ENCODE measurements at places on chromosomes 12 and 14.

GRCh38 chr14:59009967-59010366 lies 178.5 kb upstream of the DAAM1 start:
- no peak for DNase-seq

- DNase-seq, result no peak
Measured at GRCh38 chr14:64708148-64709004, 4.2 kb downstream of the PLEKHG3 start.

DNA sequence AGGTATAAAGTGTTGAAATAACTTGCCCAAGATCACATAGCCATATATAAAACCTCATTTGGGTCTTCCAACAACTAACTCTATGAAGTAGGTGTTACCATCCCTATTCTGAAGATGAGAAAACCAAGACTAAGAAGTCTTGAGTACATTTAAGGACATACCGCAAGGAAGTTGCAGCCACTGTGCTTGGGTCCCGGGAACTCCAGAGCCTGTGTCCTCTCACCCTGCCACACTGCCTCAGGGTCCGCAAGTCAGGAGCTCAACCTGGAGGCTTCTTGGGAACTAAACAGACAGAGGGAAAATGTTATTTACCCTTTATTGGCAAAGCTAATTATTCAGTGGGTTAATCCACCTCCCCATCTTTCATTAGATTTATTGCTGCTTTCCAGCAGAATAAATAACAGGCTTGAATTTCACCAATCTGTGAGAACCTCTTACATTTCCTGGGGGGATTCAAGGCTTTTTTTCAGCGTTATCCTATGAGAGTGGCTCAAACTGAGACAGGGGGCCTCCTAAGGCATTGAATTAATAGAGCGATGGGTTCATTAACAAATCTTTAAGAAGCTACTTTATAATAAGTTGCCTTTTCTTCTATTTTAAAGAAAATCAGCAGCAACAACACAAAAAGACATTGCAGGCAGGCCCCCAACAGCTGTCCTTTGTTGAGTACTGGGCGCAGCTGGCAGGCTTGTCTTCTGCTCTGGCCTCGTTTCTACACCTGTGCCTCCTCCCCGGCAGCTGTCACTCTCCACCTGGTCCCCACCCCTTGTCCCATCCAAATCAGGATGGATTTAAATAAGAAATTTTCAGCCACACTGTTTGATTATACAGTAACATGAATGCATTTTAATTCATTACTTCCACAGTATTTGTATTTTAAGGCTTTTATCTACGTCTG lies 25.3 kb downstream of the PHLDA1 start:
- DNase-seq, result no peak

DNA sequence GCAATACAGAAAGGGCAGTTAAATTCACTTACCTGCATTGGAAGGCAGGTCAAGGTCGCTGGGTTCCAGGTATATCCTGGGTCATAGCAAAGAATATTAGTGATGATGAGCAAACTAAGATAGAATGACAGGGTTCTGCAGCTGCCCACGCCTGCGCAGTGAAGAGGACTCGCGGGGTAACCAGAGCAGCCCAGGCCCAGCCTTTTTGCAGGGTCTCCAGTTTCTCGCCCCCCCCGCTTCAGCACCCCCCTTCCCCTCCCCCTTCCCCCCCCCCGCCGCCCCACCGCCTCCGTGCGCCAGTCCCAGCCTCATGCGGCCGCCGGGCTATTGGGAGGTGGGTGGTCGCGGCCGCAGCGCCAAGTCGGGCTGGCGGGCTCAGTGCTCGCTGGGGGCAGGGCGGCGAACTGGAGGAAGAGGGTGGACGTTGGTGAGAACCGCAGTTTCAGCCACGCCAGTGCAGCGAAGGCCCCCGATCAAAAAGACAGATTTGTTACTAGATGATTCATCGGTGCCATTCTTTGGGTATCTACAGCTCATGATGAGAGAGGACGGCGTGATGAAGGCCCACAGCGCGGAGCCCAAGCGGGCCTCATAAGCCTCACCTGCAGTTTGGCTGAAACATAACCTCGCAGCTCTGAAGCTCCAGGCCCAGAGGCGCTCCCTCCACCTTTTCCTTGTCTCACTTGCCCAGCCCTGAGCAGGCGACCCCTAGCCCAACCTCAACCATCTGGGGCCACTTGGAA lies 20.2 kb downstream of the SLC2A3 start:
- DNase-seq, result no peak

- DNase-seq, result no peak
Measured at GRCh38 chr12:110534811-110535210, 32.7 kb downstream of the RAD9B start.

- no peak for DNase-seq
Measured at GRCh38 chr12:127546721-127547505, 720.1 kb upstream of the TMEM132C start.

GRCh38 chr14:33469898-33470297 lies 481.0 kb downstream of the EGLN3 start:
- no peak for DNase-seq

- DNase-seq, result no peak
Measured at GRCh38 chr12:108126990-108127501, 2.0 kb upstream of the WSCD2 start.

GRCh38 chr12:91419809-91420208 lies 237.2 kb upstream of the DCN start:
- no peak for DNase-seq

DNA sequence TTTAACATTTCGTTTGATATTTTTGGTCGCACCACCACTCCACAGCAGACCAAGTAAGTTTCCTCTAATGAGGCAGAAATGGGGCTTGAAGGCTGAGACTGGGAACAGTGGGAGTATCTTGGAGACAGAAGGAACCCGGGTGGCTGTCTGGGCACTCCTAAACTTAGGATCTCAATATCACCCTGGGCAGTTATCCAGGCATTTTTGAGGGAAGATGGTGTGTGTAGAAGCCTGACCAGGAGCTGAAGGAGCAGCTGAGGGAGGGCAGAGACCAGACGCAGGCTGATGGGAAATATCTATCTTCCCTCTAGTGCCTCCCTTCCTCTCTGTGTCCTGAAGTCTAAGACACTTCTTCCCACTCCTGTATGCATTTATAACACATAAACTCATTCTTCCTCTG lies 10.7 kb downstream of the MARS1 start:
- DNase-seq, result no peak

GRCh38 chr12:58703866-58704265 lies 216.4 kb downstream of the LRIG3 start:
- DNase-seq, result no peak

DNA sequence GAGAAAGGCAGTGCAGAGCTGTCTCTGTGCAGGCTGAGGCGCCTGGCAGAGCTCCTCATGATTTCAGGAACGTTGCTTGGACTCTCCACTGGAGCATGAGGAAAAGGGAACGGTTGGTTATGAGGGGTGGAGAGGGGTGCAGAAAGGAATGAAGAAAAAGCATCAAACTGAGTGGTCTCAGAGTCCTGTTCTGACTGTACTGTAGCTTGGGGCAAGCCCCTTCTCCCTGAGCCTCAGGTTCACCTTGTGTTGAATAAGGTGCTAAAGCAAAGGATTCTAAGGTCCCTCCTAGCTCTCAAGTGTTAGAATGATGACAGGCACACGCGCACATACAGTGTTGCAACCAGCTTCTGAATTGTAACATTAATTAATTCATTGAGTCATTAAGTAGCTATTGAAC lies 125.2 kb upstream of the PARP11 start:
- no peak for DNase-seq

GRCh38 chr14:74984236-74985027 lies 18.3 kb upstream of the EIF2B2 start:
- no peak for DNase-seq

- DNase-seq, result no peak
Measured at GRCh38 chr12:80769553-80770140, 52.9 kb downstream of the MYF5 start.

DNA sequence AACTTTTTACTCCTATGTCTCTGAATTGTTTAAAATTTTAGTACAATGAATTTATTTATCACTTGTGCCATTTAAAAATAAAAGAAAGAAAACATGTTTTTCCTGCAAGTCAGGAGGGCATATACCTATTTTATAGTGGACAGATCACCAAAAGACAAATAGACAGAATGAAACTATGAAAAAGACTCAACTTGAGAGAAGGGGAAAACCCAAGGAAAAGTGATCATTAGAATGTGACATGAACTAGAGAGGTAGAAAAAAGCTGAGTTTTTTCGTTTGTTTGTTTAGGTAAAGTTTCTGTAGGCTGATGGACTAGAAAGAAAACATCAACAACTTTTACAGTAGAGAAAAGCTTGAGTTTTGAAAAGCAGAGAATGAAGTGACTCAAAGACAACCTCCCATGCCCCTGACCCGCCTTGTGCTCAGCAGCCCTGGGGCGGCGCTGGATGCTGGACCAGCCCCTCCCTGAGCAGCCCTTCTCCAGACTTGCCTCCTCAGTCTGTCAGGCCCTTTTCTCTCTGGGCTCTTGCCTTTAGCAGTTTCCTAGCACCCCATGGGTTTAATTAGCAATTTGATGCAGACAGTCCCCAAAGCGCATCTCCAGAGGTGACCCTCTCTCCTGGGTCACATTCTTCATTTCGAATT lies 95.1 kb upstream of the ARID2 start:
- DNase-seq, result no peak

DNA sequence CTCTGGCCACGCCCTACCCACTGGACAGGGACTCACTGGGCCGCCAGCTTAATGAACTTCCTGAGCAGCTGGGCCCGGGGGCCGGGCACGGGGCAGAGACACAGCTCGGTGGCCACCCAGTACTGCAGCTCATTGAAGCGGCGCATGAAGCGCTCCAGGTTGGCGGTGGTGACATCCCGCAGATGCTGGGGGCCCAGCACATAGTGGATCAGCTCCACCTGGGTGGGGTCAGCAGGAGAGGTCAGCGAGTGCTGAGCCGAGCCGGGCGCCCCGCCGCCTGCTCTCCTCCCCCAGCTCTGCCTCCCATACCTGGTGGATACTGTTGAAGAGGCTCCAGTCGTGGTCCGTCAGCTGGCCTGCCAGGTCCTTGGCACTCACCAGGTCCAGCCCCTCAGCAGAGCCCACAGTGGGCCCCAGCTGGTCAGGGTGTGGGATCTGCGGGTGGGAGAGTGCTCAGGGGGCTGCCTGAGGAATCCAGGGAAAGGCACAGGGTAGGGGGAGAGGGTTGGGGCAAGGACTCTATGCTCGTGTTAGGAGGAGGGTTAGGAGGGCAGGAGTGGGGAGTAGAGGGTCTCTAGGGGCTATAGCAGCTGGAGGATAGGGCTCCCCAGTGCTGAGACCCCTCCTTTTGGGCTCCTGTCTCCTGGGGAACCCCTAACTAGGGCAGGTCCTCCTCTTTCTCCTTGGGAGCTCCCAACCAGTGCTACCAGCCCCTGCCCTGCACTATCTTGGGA lies 15.5 kb upstream of the ENDOU start:
- DNase-seq, result no peak

GRCh38 chr12:21984375-21984774 lies 43.1 kb upstream of the ABCC9 start:
- DNase-seq, result no peak

DNA sequence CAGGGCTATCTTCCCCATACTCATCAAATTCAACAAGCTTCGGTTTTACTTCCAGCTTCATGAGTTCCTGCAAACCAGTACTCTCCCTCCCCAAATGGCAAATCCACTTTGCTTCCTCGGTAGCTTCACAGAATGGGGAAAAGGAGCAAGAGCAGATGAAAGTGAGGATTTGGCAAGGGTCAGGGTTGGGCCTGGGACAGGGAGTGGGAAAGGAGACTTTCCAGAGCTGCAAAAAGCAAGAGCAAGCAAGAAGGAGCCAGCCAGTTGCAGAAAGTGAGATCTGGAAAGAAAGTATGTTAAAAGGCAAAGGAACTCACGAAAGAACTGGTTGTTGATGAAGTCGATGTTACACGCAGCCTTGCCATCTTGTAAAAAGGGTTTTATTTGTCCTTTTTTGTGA lies 522.8 kb upstream of the TBX3 start:
- DNase-seq, result no peak

DNA sequence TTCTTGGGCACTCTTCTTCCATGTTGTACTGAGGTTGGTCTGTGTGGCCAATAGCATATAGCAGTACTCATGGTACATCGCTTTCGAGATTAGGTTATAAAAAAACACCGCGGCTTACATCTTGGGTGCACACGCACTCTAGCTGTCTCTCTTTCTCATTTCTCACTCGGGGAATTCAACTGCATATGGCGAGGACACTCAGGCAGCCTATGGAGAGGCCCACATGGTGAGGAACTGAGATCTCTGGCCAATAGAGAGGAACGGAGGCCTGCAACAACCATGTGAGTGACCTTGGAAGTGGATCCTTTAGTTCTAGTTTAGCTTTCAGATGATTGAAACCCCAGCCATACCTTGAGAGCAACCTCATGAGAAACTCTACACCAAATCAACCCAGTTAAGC lies 45.6 kb downstream of the USP15 start:
- no peak for DNase-seq

DNA sequence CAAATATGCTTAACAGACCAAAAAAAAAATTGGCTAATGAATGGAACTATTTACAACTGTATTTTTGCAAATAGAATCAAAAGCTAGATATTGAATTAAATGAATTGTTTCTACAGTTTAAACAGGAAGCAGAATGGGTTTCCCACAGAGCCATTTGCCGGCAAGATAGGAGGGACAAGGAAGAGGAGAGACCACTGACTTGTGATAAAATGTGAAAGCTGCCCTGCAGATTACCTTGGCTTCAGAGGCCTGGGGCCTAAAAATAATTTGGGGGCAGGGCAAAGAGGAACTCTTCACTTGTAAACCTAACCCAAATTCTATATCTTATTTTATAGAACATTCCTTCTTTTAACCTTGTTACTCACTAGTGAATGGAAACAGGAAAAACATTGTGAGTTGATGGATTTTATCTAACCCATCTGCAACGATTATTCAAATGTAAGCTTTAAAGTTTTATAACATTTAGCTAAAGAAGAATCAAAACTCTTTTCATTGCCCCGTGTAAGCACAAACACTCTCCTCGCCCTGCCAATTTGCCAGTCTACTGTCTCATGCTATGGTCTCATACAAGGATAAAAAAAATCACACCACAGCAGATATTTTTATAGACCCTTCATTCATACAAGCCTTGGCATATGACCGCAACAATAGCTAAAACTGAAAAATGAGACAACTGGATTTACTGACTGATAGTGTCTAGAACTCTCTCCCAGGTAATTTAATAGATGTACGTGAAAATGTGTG lies 49.5 kb upstream of the MDM1 start:
- no peak for DNase-seq

GRCh38 chr14:70666361-70666686 lies 24.6 kb downstream of the TTC9 start:
- DNase-seq, result no peak

DNA sequence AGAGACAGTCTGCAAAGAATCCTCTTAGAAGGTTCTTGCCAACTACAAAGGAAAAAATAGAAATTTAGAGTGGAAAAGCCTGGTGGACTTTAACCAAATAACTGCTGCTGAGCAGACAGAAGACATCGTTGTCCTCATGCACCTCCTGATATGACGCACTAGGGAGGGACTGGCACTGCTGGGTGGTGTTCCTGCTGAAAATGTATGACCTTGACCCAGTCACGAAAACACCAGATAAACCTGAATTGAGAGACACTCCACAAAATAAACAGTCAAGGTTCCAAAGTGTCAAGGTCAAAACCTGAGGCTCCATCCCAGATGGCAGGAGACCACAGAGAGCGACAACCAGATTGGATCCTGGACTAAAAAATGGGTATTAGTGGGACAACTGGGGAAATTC lies 61.9 kb downstream of the CHGA start:
- no peak for DNase-seq

- DNase-seq, result no peak
Measured at GRCh38 chr12:3527181-3527580, 36.2 kb downstream of the PRMT8 start.

GRCh38 chr12:116159593-116160200 lies 117.8 kb downstream of the MED13L start:
- no peak for DNase-seq
